ENCODE measurements at places on chromosomes 11 and 22. TPM values are rescaled to one million over a fixed set of nuclear protein-coding genes. Genes with fewer than 3 reads are reported as not detected.

DAGLA gene
- 0.54 TPM for total RNA-seq

TRIM51 gene
- total RNA-seq = not detected

DKK3 gene
- not detected for total RNA-seq

IGLL5 gene
- total RNA-seq = 0.54 TPM

PHOX2A gene
- total RNA-seq = not detected

ZNRF3 gene
- total RNA-seq = 3.2 TPM

FAT3 gene
- total RNA-seq = 0.54 TPM

ADM gene
- total RNA-seq = 3.2 TPM

SAA1 gene
- total RNA-seq = not detected

OR9G1 gene
- under 0.01 TPM for total RNA-seq

KCNK4 gene
- total RNA-seq = under 0.01 TPM

All from hematopoietic multipotent progenitor cell (in vitro differentiated cells).